ENCODE measurements at places on chromosomes 2 and 18. TPM values are rescaled to one million over a fixed set of nuclear protein-coding genes. Genes with fewer than 3 reads are reported as not detected.

DNA sequence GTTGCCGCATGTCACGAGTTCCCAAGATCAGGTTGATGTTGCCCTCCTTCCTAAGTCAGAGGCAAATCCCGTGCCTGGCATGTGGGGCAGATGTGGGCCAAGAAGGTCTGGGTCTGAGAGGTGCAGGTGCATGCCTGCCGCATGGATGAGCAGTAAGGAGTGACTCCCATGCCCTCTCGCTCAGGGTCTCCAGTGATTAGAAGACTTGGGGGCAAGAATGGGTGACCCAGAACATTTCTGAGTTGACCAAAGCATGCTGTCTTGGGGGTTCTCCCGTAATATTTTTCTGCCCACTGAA lies 120.6 kb upstream of the HDAC4 start:
- no peak for DNase-seq

The CAPG gene
- 202 TPM for total RNA-seq

DNA sequence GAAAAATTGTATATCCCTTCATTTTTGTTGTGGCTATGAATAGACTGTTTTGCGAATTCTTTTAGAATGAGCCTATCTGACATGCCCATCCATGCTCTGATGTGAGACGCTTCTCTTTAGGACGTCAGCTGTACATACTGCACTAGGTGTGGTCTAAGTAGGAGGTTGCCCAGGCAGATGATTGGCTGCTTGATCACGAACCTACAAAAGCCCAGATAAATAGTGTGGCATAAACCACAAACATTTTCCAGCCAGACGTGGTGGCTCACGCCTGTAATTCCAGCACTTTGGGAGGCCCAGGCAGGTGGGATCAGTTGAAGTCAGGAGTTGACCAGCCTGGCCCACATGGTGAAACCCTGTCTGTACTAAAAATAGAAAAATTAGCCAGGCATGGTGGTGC lies 251.8 kb downstream of the AGAP1 start:
- DNase-seq = no peak

DNA sequence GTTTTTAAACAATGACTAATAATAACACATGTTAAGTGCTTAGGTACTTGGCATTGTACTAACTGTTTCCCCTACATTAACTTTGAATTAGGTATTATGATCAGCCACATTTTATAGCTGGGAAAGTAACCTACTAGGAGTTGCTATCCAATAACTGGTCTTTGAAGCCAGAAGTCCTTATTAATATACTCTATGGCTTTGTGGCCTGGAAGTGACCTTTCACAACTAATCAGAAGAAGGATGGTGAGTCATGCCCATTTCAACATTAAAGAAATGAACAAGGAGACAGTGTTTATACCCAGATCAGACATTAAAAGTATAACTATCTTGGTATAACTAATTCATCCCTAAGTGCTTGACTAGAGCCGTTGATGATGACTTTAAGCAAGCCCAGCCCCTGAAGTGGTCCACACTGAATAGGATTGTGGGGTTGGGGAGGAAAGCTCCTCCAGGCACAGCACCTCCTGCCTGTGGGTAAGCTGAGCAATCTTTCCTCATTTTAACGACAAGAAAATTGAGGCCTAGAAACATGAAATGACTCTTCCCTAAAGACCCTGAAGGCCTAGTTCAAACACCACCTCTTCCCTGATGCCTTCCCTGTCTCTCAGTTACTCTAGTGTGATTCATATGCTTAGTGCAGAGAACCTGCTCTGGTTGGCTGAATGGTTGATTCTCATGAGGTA lies 71.6 kb upstream of the RFX8 start:
- no peak for DNase-seq

GRCh38 chr2:174337337-174338146 lies 2.8 kb downstream of the SP9 start:
- DNase-seq = no peak

The AKAIN1 gene
- not detected for total RNA-seq

- no peak for DNase-seq
Measured at GRCh38 chr2:177056481-177056929, 156.1 kb upstream of the HNRNPA3 start.

DNA sequence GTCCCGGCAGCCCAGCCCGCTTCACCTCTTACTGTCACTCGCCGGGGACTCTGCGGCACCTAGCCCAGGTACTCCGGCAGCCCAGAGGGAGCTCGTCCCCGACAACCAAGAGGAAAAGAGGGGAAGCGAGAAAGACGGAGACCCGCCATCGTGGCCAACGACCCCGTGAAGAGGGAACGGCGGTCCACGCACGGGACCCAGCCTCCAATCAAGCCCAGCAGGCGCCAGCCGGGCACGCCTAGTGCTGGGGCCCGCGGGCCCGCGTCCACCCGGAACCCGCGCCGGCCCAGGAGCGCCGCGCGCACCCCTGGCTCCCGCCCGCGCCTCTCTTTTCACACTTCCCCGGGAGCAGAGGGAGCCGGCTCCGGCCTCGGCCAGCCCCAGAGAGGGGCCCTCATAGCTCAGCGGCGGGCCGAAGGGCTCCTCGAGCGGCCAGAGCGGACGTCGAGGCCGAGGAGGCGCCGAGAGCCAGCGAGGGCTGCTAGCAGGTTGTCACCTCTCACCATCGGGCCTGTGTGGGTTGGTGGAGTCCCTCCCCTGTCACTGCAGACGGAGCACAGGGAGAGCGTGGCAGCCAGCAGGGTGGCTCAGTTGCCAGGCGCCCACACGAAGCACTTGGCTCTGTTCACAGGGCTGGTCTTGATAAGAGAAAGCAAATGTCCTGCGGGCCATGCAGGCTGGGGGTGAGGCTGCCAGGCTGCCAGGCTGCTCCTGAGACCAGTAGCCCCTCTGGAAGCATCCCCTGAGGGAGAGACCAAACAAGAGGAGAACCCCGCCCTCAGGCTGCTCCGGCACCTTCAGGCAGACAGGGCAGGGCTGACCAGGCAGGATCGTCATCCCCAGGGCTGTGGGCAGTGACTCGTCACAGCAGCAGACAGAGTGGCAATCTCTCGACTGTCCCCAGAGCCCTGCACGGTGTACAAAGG lies 36.9 kb upstream of the KLF11 start:
- DNase-seq = no peak

The BOK gene
- 39.1 TPM for total RNA-seq

GRCh38 chr18:74832381-74832780 lies 234.7 kb downstream of the ZNF407 start:
- DNase-seq = no peak

GRCh38 chr2:444937-445884 lies 157.3 kb upstream of the ALKAL2 start:
- DNase-seq = no peak
